NCI-H226 (cell line): ENCODE measurements at places on chromosomes 7 and 10.

GRCh38 chr10:63431962-63432797, 33.6 kb downstream of the JMJD1C start:
- DNase-seq: peak; percentile 45

DNA sequence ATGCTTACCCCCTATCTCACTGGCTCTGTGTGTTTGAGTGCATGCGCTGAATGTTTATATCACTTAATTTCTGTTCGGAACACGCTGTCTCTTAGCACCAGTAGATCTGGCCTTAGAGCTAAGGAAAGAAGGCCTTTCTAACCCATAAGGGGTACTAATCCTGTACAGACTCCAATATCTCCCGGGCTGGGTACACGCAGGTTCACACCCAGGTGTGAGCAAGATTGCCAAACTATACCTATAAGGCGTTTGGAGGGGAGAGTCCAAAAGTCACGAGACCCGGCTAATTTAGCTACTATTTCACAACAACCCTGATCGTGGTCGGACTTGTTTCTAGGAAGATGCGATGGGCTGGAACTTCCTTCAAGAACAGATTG, 727 bp upstream of the PDSS1 start:
- DNase-seq: peak; percentile 3

GRCh38 chr7:70935311-70935710, 196.6 kb upstream of the GALNT17 start:
- no peak for DNase-seq

GRCh38 chr10:111410740-111411139, 333.9 kb downstream of the ADRA2A start:
- no peak for DNase-seq

- DNase-seq: no peak
These were observed 141.6 kb upstream of the WNT16 start for GRCh38 chr7:121187222-121187621.

DNA sequence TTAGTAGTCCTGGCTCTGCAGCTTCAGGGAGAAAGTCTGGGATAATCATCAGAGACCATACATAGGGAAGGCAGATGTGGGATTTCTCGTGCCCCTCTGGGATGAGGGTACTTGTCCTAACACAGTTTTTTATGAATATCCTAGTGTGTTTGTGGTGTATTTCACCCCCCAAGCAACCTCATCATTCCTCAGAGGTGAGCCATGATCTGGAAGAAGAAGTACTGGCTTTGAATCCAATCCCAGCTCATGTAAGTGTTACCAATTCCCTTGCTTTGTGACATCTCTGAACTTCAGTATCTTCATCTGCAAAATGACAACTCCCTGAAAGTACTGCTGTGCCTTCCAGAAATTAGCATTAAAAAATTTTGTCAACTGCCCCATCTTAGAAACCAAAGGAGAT, 347.5 kb upstream of the ZMIZ1 start:
- no peak for DNase-seq

- no peak for DNase-seq
These were observed 16.0 kb upstream of the INPP5A start for GRCh38 chr10:132521466-132522102.

- DNase-seq: no peak
These were observed 66.0 kb downstream of the NPSR1 start for GRCh38 chr7:34723866-34724490.

DNA sequence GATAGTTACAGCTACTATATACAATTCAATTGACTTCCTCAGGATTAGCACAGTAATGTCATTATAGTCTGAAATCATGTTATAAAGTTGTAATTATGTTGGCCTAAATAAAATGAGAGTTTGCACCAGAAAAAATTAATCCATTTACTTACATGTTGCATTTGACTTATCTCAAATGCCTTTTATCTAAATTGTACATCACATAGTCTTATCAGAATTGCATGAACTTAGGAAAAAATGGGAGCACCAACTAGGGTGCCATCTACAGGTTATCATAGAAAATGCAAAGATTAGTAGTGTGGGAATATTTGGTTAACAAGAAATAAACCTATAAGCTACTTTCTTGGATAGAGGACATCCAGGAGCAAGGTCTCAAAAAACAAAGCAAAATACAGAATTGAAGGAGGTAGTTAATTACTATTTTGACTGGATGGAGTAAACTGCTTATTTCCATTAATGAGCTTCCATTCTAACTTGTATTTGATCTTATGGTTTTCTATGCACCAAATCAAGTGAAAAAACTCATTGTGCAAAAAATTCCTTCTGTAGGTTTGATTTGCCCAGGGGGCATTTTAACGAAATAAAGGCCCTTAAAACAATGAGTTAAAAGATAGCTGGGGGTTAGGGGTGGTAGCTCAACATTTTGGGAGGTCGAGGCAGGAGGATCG, 60.0 kb upstream of the ORC5 start:
- no peak for DNase-seq

DNA sequence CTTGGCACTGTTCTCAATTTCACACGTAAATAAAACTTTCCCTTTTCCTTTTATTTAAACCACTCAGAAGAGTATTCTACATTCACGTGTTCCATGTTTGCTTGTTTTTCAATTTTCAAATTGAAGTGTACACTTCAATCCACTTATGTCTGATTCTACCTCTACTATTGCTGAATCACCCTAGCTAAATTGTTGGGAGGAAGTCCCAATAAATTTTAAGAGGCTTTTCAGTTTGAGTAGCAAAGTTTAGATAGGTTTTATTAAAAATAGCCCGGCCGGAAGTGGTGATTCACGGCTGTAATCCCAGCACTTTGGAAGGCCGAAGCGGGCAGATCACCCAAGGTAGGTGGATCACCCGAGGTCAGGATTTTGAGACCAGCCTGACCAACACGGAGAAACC, 1414.7 kb upstream of the CELF2 start:
- DNase-seq: no peak

- DNase-seq: no peak
These were observed 550.0 kb downstream of the REEP3 start for GRCh38 chr10:64071218-64071617.

- DNase-seq: no peak
These were observed 76.9 kb upstream of the MGMT start for GRCh38 chr10:129390147-129390546.

DNA sequence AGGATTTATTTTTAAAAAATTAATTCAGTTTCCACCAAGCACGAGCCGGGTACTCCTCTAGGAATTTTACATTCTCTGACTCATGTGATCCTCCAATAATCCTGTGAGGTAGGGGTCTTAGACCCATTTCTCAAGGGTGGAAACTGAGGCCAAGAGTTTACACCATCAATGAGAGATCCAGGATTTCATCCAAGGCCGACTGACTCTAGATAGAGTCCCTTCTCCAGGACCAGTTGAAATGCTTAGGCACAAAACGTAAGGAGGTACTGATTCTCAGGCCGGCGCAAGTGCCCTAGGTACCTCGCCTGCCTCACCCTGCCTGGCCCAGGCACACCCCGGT, 95.7 kb upstream of the DUSP5 start:
- DNase-seq: no peak

DNA sequence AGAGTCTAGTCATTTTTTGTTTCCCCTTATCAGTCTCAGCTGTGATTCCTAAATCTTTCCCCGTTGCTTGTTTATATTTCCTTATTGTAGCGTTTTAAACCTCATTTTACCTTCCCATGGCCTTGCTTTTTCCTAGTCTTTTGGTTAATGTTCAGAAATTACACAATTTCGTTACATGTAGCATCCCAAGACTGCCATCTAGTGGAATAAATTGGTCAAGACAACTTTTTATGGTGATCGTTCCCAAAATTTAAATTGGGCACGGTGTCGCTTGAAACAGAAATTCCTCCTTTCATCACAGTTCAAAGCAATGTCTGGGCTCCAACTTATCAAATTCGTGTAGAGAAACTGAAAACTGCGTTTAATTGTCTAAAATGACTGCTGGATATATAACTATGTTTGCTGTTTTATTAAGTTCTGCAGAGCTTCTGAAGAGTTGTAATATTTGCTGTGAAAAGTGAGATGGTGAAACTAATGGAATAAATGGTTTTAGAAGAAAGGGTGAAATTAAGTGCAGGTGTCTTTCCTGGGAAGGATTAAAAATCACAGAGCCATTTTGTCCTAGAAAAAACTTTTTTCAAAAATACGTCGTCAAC, 370.2 kb downstream of the PHF14 start:
- peak; percentile 9 for DNase-seq

DNA sequence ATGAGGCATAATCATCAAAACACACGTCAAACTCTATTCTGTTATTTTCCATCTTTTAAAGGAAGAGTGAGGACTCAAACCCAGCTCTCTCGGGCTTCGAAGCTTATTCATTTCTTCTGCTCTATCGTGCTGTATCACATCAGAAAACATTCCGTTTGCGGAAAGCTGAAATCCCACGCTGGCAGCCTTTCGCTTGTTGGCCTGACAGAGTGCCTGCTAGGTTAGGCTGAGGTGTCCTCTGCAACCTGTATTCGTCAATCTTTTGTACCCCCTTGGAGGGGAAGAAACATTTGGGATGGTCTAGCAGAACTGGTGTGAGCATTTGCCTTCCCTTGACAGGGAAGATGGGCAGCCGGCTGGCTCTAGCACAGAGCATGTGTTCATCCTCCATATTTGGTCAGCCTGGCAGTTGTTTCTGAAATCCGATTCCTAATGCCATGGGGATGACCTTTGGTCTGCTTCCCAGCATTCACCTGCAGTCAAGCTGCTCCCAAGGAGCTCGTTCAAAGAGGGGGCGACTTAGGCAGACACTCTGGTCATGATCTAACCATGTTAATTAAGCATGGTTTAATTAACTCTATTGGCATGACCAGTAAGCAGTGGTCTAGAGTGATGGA, 55.2 kb downstream of the TACC2 start:
- no peak for DNase-seq

DNA sequence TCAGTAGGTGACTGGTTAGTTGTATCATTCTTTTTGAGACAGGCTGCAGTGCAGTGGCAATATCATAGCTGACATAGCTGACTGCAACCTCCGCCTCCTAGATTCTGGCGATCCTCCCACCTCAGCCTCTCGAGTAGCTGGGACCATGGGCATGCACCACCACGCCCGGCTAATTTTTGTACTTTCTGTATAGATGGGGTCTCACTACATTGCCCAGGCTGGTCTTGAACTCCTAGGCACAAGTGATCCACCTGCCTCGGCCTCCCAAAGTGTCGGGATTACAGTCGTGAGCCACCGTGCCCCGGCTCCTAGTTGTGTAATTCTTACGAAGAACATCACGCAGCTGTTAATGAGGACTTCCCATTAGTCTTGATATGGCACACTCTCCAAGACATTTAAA, 123.4 kb upstream of the VKORC1L1 start:
- DNase-seq: no peak
